ENCODE measurements at places on chromosomes 7 and 10. TPM values are rescaled to one million over a fixed set of nuclear protein-coding genes. Genes with fewer than 3 reads are reported as not detected.

Gene ADRA2A
- total RNA-seq, result not detected

Gene GCK
- 0.14 TPM for total RNA-seq

Gene PTPN20
- total RNA-seq, result 0.68 TPM

Gene PON3
- not detected for total RNA-seq

Gene ENTPD1
- 1.3 TPM for total RNA-seq

Gene TMEM225B
- total RNA-seq, result 0.65 TPM

Gene NOS3
- total RNA-seq, result 38.1 TPM

Gene FRAT1
- total RNA-seq, result 8.6 TPM

Gene CNPY1
- not detected for total RNA-seq

Gene CRPPA
- total RNA-seq, result 0.93 TPM

Gene GRM8
- total RNA-seq, result not detected

Gene PRF1
- 57.4 TPM for total RNA-seq

Gene VSIR
- 132 TPM for total RNA-seq

Gene C10orf105
- 0.50 TPM for total RNA-seq

Gene MEOX2
- not detected for total RNA-seq

Gene HOXA10
- 0.29 TPM for total RNA-seq

Gene NXPH1
- not detected for total RNA-seq

Gene EGR2
- total RNA-seq, result 2.8 TPM

Gene SMO
- not detected for total RNA-seq

Gene SPDYE16
- total RNA-seq, result 0.53 TPM

Gene MEST
- 1.8 TPM for total RNA-seq

Gene EIF4EBP2
- total RNA-seq, result 63.4 TPM

Gene RPEL1
- total RNA-seq, result not detected

Gene PNLIPRP1
- total RNA-seq, result not detected

Gene TEX36
- not detected for total RNA-seq

Gene OR9A2
- total RNA-seq, result not detected

Gene HECW1
- not detected for total RNA-seq

Gene SORBS1
- 0.77 TPM for total RNA-seq

Gene DRGX
- not detected for total RNA-seq

Gene MICALL2
- total RNA-seq, result 2.0 TPM

Gene MYOZ1
- not detected for total RNA-seq

Gene AP4M1
- total RNA-seq, result 13.8 TPM

Gene SMKR1
- 4.0 TPM for total RNA-seq

Gene ADARB2
- 4.4 TPM for total RNA-seq

Gene CDH23
- total RNA-seq, result 6.2 TPM

Gene TMEM72
- not detected for total RNA-seq

Gene TMEM184A
- not detected for total RNA-seq

Gene CCDC3
- not detected for total RNA-seq

Gene CTTNBP2
- not detected for total RNA-seq

Gene CTBP2
- 0.05 TPM for total RNA-seq

Gene MDFIC
- total RNA-seq, result 116 TPM

Gene PRPS1L1
- total RNA-seq, result not detected
